ENCODE measurements at places on chromosomes 2 and 18. TPM values are rescaled to one million over a fixed set of nuclear protein-coding genes. Genes with fewer than 3 reads are reported as not detected.

Gene THOC1
- 31.1 TPM for total RNA-seq

Gene DNAH7
- total RNA-seq, result 9.2 TPM

DNA sequence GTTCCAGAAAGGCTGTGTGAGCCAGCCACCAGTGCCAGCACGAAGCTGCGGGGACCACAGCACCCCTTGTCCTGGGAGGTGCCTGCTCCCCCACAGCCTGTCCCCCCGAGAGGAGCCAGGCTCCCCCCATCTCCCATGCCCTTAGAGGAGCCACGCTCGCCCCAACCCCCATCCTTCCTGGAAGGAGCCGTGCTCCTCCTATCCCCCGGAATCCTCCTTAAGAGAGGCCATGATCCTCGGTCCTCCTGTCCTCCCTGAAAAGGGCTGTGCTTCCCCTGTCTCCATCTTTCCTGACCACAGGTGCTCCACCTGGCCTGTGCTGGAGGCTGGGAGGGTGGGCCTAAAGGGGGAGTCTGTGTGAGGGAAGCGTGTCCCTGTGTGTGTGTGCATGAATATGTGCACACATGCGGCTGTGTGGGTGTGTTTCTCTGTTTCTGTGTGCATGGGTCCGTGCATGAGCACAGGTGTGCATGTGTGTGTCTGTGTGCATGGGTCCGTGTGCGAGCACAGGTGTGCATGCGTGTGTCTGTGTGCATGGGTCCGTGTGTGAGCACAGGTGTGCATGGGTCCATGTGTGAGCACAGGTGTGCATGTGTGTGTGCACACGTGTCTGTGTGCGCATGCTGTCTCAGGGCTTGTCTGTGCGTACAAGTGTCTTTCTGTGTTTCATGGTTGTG, 80.3 kb downstream of the RTP5 start:
- peaks cover 8% of the 10 kb centered on the region for H3K4me1 ChIP-seq
- H3K36me3 ChIP-seq, result no peaks in the 10 kb centered on the region
- peaks cover 3% of the 10 kb centered on the region for H3K27me3 ChIP-seq
- DNase-seq, result no peak
- H3K4me3 ChIP-seq, result no peak overlapping the region

Gene TUBB8B
- 0.47 TPM for total RNA-seq

- no peak overlapping the region for H3K27ac ChIP-seq
- DNase-seq, result no peak
- no peaks in the 10 kb centered on the region for H3K4me1 ChIP-seq
- no peaks in the 10 kb centered on the region for H3K27me3 ChIP-seq
- no peak overlapping the region for H3K4me3 ChIP-seq
- no peaks in the 10 kb centered on the region for H3K36me3 ChIP-seq
Measured at GRCh38 chr2:40148334-40148733, 303.6 kb downstream of the SLC8A1 start.

Gene ANO7
- 1.3 TPM for total RNA-seq

- DNase-seq, result no peak
- no peak overlapping the region for H3K27ac ChIP-seq
- H3K4me1 ChIP-seq, result no peaks in the 10 kb centered on the region
- H3K27me3 ChIP-seq, result no peaks in the 10 kb centered on the region
- no peak overlapping the region for H3K4me3 ChIP-seq
- no peaks in the 10 kb centered on the region for H3K36me3 ChIP-seq
Measured at GRCh38 chr2:209451209-209451834, 27.5 kb downstream of the MAP2 start.

GRCh38 chr2:221612161-221612560, 40.1 kb upstream of the EPHA4 start:
- H3K27me3 ChIP-seq, result no peaks in the 10 kb centered on the region
- H3K4me1 ChIP-seq, result peaks cover 5% of the 10 kb centered on the region
- no peak overlapping the region for H3K4me3 ChIP-seq
- no peaks in the 10 kb centered on the region for H3K36me3 ChIP-seq
- DNase-seq, result no peak

Gene CXCR4
- total RNA-seq, result 55.1 TPM

Gene ASAP2
- total RNA-seq, result 24.3 TPM

DNA sequence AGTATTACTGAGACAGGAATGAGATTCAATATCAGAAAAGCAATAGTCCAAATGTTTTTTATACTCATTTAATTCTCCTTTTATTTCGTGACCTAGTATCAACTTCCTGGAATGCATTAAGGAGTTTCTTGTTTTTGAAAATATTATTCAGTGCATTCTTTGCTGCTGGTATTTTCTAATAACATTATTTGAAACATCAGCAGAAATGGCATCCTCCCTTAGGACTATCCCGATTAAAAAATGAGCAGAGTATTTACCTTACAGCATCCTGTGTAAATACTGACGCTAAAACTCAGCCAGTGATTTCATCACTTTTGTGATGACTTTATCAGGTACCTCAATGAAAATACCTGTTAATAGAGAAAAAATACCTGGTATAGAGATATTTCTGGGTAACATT, 16.3 kb downstream of the COL4A3 start:
- DNase-seq, result no peak
- no peaks in the 10 kb centered on the region for H3K27me3 ChIP-seq
- H3K4me1 ChIP-seq, result no peaks in the 10 kb centered on the region
- H3K27ac ChIP-seq, result no peak overlapping the region
- no peaks in the 10 kb centered on the region for H3K36me3 ChIP-seq
- H3K4me3 ChIP-seq, result no peak overlapping the region

- no peaks in the 10 kb centered on the region for H3K36me3 ChIP-seq
- peak overlapping the region; percentile 81 for H3K27ac ChIP-seq
- H3K4me3 ChIP-seq, result no peak overlapping the region
- H3K27me3 ChIP-seq, result no peaks in the 10 kb centered on the region
- peak; percentile 70 for DNase-seq
Measured at GRCh38 chr2:109322111-109322510, 193.1 kb downstream of the SH3RF3 start.

Gene COL4A4
- 24.3 TPM for total RNA-seq

Gene ADCYAP1
- 0.32 TPM for total RNA-seq

DNA sequence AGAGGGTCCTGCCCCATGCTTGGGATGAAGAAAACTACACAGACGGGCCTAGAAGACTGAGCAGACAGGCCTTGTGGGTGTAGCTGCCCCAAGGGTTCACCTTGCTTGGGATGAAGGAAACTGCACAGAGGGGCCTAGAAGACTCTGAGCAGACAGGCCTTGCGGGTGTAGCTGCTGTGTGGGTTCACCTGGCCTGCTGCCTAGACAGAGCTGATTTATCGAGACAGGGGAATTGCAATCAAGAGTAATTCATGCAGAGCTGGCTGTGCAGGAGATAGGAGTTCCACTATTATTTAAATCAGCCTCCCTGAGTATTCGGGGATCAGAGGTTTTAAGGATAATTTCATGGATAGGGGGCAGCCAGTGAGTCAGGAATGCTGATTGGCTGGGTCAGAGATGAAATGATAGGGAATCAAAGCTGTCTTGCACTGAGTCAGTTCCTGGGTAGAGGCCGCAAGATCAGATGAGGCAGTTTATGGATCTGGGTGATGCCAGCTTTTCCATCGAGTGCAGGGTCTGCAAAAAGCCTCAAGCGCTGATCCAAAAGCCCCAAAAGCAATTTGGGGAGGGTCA, 341.4 kb downstream of the GALR1 start:
- H3K4me1 ChIP-seq, result no peaks in the 10 kb centered on the region
- no peak overlapping the region for H3K4me3 ChIP-seq
- H3K36me3 ChIP-seq, result no peaks in the 10 kb centered on the region

DNA sequence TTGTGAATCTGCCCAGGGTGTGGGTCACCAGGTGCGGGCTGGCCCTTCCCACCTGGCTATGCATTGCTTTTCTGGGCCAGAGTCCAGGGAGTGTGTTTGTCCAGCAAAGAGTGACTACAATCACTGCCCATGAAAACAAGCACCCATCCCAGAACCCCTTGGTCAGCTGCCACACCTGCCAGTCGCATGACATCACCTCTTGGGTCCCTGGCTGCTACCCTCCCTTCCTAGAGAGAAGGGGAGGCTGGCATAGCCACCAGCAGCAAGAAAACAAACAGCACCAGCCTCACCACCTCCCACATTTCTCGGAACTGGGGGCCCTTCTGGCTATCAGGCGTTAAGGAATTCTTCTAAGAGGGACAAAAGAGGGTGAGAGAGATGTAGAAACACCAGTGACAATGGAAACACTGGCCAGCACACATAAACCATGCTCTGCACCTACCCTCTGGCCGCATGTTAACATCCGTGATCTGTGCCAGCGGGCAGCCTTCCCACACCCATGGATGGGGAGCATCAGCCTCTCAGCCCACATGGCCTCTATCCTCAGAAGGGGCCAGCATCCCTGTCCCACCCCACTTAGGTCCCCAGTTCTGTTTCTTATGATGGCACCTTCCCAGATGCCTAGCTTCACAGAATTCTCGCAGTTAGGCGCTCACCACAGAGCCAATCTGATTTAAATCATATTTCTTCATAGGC, 109.7 kb upstream of the GLI2 start:
- peak; percentile 87 for DNase-seq
- peaks cover 7% of the 10 kb centered on the region for H3K4me1 ChIP-seq
- peak overlapping the region; percentile 63 for H3K27ac ChIP-seq
- no peaks in the 10 kb centered on the region for H3K36me3 ChIP-seq

DNA sequence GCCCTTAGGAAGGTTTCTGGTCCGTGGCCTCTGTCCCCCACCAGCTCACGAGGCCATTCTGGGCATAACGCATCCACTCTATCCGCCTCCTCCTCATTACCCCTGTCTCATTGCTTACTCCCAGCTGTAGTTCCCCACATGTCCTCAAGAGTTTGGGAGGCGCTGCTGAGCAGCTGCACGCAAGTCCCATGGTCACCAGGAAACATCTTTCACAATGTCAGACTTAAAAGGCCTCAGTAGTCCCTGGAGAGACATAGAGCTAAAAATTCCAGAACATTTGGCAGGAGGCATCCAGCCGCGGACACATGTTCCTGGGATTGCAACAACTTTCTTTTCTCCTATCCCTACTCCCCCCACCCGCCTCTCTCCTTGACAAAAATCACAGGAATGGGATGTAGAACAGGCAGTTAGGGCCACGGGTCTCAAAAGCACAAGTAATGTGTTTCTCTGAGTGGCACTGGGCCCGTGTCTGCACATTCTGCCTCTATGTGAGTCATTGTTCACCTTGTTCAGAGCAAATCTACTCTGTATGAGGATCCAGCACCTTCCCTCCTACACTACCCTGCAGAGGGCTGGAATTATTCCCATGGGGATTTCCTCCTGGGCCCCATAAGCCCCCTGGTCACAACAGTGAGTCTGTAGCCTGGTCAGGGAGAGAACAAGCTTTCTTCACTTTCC, 8.1 kb downstream of the LBH start:
- peaks cover 22% of the 10 kb centered on the region for H3K36me3 ChIP-seq
- peaks cover 79% of the 10 kb centered on the region for H3K4me1 ChIP-seq
- H3K4me3 ChIP-seq, result peak overlapping the region; percentile 82
- H3K27me3 ChIP-seq, result no peaks in the 10 kb centered on the region
- peak overlapping the region; percentile 70 for H3K27ac ChIP-seq

Gene MYCN
- 0.68 TPM for total RNA-seq

DNA sequence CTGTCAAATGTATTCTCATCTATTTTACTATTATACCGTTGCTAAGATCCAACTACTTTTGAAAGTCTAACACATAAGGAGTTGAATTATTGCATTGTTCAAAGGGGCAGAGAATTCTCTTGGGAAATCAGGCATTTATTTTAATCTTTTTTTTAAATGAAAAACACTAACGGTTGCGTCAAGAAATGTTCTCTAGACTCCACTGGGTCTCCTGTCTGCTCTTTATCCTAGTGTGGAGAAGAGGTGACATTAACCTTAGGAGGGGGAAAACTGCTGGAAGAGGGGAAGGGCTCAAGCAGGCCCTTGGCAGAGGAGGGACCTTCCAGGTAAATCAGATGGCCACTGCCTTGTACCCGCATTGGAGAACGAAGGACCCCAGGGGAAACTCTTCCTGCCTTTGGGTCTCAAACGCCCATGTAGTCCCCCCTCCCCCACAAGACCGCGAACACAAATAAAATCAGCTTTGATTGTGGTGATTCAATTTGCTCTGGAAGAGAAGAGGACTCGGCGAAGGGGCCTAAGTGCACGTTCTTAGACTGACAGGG, 1.1 kb upstream of the APCDD1 start:
- H3K27me3 ChIP-seq, result peaks cover 4% of the 10 kb centered on the region
- H3K4me1 ChIP-seq, result peaks cover 15% of the 10 kb centered on the region
- H3K4me3 ChIP-seq, result peak overlapping the region; percentile 36

- no peak overlapping the region for H3K27ac ChIP-seq
- no peak for DNase-seq
- H3K4me3 ChIP-seq, result no peak overlapping the region
- no peaks in the 10 kb centered on the region for H3K36me3 ChIP-seq
- H3K27me3 ChIP-seq, result peaks cover 11% of the 10 kb centered on the region
- no peaks in the 10 kb centered on the region for H3K4me1 ChIP-seq
Measured at GRCh38 chr2:11500702-11501303, 33.0 kb upstream of the GREB1 start.

- no peak for DNase-seq
- no peaks in the 10 kb centered on the region for H3K27me3 ChIP-seq
- no peak overlapping the region for H3K4me3 ChIP-seq
- no peak overlapping the region for H3K27ac ChIP-seq
- H3K36me3 ChIP-seq, result no peaks in the 10 kb centered on the region
Measured at GRCh38 chr18:6737833-6738232, 8.3 kb downstream of the ARHGAP28 start.

DNA sequence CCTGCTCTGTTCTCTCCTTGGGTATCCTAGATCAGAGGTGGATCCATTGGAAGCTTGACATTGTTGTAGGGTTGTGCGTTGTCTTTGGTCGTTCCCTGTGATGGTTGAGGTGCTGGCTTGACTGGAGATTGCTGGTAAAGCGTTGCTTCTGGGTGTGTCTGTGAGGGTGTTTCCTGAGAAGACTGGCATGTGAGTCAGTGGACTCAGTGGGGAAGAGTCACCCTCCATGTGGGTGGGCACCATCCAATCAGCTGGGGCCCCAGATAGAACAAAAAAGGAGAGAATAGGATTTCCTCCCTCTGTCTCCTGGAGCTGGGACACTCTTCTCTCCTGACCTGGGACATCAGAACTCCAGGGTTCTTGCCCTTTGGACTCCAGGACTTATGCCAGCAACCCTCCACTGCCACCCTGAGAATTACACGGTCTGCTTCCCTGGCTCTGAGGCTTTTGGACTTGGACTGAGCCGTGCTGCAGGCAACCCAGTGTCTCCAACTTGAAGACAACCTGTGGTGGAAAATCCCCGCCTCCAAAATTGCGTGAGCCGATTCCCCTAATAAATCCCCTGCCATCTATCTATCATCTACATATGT, 14.8 kb upstream of the REEP1 start:
- no peaks in the 10 kb centered on the region for H3K4me1 ChIP-seq
- no peaks in the 10 kb centered on the region for H3K27me3 ChIP-seq
- DNase-seq, result no peak
- no peaks in the 10 kb centered on the region for H3K36me3 ChIP-seq

DNA sequence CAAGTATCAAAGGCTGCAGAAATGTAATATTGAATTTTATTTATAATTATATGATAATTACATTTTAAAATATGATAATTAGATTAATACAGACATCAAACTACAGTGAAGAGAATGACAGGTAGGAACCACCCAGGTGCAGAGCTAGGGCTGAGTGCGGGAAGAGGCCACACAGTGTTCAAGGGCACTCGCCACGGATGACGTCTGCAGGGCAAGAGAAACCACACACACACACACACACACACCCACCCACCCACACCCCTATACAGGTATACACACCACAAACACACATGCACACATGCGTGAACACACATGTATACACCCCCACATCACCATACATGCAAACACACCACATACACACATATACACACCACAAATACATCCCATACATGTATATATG, 41.2 kb downstream of the MBP start:
- peaks cover 48% of the 10 kb centered on the region for H3K4me1 ChIP-seq
- no peak overlapping the region for H3K27ac ChIP-seq
- H3K4me3 ChIP-seq, result no peak overlapping the region
- no peak for DNase-seq
- peaks cover 15% of the 10 kb centered on the region for H3K36me3 ChIP-seq
- no peaks in the 10 kb centered on the region for H3K27me3 ChIP-seq

Data from lower lobe of right lung (tissue), 2 donors.